Activated CD4-positive, CD25-positive, alpha-beta regulatory T cell treated with anti-CD3 and anti-CD28 coated beads, Interleukin-2, amount 50 U/mL, for 24 hours (primary cell): ENCODE measurements at places on chromosomes 11 and 22.

- no peak for ATAC-seq
These were observed 9.8 kb upstream of the HBE1 start for GRCh38 chr11:5279471-5280090.

GRCh38 chr11:57320719-57321387 lies 3.9 kb downstream of the TNKS1BP1 start:
- ATAC-seq: no peak

GRCh38 chr11:96758957-96759356 lies 369.1 kb downstream of the JRKL start:
- no peak for ATAC-seq

DNA sequence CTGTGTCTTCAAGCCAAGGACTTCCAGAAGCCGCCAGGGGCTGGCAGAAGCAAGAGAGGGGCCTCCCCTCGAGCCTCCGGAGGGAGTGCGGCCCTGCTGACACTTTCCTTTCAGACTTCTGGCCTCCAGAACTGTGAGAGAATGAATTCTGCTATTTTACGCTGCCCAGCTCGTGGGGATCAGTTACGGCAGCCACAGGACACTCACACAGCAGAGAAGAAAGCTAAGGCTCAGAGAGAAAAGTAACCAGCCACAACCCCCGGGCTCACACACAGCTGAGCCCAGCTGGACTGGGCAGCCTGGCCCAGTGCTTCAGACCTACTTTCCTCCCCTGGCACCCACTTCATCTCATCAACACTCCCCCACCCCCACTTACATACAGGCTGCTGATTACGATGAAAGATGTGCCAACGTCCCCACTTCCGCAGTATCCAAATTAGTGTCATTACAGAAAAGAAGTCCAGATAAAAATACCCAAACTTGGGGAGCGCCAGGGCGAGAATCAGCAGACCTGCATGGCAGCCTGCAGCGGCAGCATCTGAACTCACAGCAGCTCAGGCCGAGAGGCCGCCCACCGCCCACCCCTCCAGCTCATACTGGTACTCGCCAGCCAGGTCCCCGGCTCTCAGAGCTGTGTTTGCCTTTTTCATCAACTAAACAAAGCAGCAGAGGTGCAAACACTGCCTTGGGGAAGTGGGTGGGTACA lies 15.3 kb downstream of the PHF21B start:
- ATAC-seq: no peak

- ATAC-seq: no peak
These were observed 243.7 kb upstream of the TBCEL start for GRCh38 chr11:120780239-120780638.

GRCh38 chr11:36264011-36264972 lies 24.9 kb downstream of the COMMD9 start:
- ATAC-seq: no peak

DNA sequence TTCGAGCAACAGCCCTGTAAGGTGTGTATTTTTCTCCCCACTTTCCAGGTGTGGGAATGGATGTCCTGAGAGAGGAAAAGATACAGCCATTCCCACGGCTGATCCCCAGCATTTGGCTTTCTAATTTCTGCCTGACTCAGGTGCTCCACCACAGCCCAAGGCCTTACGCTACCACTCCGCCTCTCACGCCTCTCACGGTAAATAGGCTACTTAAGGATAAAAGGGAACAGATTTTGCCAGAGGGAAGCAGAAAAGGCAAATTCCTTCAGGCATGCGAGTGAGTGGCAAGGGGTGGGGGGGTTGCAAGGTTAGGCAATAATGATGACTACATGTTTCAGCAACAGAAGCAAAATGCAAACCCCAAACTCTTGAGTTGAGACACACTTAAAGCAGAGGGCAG lies 9.2 kb downstream of the PVALB start:
- ATAC-seq: no peak

- no peak for ATAC-seq
These were observed 15.7 kb upstream of the MYEOV start for GRCh38 chr11:69278091-69278867.

DNA sequence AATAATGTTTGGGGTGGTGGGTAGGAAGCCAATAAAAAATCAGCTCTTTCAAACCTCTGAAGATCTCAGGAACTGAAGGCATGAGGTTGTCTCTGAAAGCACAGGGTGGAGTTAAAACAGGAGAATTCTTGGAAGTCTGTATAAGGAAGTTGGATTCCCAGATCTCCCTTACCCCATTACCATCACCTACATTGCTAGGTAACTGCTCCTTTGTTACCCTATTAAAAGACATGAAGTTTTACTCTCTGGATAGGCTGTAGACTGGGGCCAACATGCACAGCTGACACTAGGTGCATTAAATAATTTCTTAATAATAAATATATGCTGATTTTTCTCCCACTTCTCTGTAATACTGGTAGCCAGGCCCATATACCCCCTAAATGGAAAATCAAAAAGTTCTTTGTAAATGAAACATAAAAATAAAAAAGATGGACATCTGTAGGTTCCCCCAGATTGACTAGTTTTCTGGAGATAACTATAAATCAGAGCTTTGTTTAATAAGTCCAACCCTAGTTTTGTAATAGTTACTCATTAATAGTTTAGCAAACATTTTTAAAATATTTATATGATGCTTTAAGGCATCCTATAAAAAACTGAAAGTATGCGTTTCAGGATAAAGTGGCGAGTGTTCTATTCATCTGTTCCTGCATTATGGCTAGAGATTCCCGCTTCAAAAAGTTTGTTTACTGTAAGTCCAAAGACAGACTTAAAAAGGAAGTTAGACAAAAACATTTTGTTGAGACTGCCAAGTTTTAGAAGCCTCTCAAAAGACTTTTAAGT lies 63.8 kb downstream of the KIF18A start:
- ATAC-seq: no peak

DNA sequence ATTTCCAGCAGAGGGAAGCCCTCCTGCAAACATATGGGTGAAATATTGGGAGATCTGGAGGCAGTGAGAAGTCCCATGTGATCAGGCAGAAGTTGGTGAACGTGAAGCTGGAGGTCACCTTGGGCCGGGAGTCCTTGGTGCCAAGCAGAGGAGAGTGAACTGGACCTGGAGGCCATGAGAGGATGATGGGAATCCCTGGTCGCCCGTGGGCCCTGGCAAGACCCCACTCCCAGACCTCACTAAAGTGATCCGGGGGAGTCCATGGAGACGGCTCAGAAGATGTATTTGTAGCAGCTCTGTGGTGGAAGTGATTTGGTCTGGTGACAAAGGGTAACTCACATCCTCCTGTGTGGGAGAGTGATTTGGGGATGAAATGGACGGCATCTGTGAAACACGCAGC lies 71.0 kb downstream of the ARHGAP8 start:
- no peak for ATAC-seq

DNA sequence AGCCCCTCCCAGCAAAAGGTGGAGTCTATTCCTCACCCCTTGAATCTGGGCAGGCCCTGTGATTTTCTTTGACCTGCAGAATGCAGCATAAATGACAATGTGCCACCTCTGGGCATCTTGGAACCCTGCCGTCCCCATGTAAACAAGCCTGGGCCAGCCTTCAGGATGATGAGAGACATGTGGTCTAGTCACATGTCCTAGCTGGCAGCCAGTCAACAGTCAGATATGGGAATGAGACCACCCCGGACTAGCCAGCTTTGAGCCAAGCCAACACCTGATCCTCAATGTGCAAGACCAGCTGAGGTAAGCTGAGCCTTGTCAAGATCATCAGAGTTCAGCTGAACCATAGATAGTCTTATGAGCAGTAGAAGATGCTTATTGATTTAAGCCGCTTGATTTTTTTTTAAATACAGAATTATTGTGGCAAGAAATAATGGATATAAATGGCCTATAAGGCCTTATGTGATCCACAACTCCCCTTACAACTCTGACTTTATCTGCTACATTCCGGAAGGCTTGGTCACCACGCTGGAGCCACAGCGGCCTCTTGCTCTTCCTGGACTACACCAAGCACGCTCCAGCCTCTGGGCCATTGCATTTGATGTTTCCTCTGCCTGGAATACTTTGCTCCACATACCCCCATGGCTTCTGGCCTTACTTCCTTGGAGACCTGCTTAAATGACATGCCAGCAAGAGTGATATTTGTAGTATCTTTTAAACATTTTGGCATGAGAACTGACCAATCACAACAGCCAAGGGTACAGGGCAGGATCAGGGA lies 225.9 kb upstream of the SESN3 start:
- no peak for ATAC-seq

DNA sequence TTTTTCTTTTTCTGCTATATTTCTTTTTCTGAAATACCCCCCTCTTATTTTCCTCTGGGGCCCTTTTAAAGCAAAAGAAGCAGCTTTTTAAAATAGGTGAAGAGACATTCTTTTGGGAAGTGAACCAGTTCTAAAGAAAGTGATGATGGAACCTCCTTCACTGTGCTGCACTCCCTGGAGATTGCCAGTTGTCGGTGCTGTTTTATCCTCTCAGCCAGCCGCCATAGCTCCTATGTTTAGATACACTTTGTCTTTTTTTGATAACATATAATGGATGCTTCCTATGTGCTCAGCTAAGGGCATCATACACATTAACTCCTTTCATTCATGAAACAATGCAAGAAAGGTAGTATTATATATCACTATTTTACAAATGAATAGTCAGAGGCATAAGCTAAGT lies 14.0 kb downstream of the CFAP300 start:
- ATAC-seq: no peak

DNA sequence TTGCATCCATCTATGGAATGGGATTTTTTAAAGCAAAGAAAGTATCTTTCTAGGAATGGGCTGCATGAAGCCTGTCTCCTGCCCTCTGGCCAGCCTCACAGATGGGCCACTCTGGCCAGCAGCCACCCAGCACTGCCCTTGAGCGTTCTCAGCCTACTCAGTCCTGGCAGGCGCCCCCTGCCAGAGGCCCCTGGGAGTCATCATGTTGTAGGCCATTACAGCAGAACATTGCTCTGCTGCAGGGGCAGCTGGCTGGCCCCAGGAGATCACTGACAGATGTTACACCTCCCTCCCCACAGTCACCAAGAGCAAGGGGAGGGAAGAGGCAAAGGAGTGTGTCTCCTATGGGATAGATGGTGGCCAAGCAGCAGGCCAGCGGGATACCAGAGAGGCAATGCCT lies 363.7 kb downstream of the NXPE2 start:
- no peak for ATAC-seq

GRCh38 chr11:107780775-107781174 lies 68.9 kb upstream of the SLN start:
- ATAC-seq: no peak

GRCh38 chr11:75219869-75220268 lies 20.7 kb upstream of the TPBGL start:
- ATAC-seq: no peak

DNA sequence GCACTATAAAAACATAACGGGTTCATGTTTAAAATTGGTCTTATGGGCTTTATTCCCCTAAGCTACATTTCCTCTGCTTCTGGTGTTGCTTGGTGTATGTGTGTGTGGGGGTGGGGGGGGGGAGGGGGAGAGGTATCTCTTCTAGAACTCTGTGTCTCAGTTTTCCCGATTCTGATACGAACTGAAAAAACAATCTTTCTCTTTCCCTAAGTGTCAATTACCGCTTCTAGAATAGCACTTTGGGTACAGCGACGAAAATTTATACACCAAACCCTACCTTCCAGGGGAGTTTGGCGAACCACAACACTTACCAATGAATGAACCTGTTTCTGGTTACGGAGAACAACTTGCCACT lies 636 bp downstream of the NUP160 start:
- no peak for ATAC-seq

- no peak for ATAC-seq
These were observed 37.0 kb upstream of the CECR2 start for GRCh38 chr22:17332109-17332800.

DNA sequence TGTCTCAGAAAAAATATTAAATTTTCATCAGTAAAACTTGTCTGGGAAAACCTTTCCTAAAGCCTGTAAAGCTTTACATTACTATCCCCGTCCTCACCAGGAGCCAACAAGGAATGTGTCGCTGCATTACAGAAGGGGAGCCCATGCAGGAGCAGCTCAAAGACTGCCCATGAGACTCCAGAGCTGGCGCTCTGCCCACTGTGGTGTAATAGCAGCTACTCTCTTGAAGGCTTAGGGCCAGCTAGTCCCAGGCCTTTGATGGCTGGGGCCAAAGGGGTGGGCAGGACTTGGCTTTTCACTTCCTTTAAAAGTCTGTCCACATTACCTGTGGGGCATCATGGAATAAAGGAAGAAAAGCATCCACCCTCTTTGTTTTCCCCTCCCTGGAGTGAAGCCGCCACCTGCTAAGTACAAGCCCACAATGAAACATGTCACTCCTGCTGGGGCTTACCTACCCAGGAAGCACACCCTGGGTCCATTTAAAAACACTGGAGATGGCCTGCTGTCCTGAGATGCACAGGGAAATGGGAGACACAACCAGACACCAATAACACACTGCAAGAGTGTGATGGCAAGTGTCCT lies 150.7 kb downstream of the ADAMTS15 start:
- ATAC-seq: no peak
